ENCODE measurements at places on chromosomes 12 and 14.

- DNase-seq = no peak
Observed at GRCh38 chr12:72982356-72982755, 710.2 kb downstream of the TRHDE start.

GRCh38 chr14:86838363-86838762, 1154.6 kb downstream of the GALC start:
- DNase-seq = peak; percentile 17

- DNase-seq = no peak
Observed at GRCh38 chr14:52179141-52179790, 88.2 kb upstream of the PTGDR start.

DNA sequence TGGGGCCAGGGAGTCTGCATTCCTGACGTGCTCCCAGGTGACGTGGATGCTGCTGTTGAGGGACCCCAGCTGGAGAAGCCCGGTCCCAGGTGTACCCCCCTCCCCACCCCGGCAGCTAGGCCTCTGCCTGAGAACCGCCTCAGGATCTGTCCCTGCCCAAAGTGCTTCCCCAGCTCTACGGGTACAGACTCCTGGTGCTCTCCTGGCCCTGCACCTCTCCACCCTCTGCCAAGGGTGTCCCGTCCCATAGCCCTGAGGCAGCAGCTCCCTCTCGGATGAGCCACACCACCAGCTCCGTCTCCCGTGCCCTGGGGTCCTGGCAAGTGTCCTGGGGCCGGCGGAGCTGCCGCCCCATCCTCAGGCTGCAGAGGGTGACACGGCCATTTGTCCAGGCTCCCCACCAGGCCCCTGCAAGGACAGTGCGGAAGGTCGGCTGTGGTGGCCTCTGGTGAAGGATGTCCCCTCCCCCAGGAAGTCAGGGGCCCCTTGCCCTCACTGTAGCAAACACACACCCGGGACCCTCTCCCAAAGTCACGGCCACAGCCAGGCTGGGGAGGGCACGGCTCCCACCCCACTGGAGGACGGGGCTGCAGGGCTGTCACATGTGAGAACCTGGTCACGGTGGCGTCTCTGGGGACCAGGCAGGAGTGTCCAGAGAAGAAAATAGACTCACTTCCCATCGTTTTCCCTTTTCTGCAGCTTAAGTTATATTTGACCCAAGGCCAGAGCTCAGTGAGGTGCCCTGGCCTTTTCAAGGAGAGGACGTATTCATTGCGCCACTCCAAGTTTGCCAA, 74.4 kb upstream of the FBRSL1 start:
- DNase-seq = no peak

DNA sequence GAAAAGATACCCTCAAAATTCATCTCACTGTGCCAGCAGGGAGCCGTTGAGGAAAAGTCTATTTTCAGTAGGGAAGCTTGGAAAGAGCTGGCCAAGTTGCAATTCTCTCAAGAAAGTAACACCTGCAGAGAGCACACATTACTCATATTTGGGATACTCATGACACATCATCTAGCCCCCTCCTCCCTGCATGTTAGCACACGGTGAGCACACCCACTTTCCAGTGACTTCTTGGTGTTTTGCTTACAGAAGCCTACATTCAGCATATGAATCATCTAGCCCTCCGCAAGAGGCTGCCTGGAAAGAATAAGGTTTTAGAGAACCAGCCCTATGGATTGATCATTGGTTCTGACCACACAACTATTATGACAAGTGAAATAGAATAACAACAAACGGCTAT, 124.5 kb downstream of the PTPRO start:
- DNase-seq = no peak

DNA sequence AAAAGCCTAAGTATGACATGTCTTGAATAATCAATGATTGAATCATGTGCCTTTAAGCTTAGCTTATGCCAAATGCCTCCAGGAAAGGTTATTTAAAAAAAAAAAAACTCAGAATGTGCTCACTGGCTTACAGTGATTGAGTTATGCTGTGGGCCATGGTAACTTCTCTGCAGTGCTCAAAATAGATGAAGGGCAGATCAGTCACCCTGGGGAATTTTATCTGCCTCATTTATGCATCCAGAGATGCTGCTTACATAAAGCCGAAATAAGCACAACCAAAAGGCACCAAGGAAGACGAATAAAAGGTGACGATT, 118.7 kb upstream of the MDM1 start:
- no peak for DNase-seq

DNA sequence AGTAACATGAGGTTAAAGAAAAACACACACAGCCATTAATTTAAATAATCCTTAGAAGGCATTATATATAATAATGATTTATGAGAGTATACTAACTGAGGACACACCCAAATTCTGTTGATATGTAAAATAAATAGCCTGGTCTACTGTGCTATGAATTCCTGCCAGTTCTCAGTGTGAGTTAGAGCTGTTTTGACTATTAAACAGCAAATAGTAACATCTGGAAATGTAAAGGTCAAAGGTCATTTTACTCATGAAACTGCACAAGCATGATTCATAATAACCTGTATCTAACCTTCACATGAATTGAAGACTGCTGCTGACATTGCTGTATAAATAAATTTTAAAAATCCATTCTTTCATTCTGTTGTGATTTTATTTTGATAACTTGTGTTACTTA, 966.7 kb downstream of the SLC6A15 start:
- DNase-seq = no peak

- DNase-seq = no peak
Observed at GRCh38 chr12:98379106-98379505, 136.3 kb upstream of the TMPO start.

- peak; percentile 30 for DNase-seq
Observed at GRCh38 chr12:119229837-119230236, 51.1 kb downstream of the HSPB8 start.

DNA sequence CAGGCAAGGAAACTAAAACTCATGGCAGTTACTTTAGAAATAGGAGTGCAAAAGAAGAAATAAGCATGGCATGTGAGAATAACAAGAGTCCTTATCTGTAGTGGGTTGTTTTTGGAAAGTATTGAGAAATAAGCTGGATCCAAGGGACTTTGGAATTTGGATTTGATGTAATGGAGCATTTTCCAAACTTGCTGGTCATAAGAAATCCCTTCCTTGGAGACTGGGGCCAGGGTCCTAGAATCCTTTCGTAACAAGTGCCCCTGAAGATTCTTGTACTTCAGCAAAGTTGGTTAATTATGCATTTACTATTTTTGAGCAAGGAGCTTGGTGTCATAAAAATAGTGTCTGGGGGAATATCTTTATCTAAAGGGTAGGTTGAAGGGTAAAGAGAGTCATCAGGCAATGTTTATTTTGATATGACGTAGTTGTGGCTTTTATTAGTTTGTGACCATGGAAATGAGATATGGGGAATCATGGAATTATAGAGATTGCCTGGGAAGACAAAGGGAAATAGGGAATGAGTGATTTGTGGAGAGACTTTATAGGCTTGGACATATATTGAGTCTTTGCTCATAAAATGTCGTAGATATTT, 53.9 kb downstream of the WNK1 start:
- DNase-seq = no peak

DNA sequence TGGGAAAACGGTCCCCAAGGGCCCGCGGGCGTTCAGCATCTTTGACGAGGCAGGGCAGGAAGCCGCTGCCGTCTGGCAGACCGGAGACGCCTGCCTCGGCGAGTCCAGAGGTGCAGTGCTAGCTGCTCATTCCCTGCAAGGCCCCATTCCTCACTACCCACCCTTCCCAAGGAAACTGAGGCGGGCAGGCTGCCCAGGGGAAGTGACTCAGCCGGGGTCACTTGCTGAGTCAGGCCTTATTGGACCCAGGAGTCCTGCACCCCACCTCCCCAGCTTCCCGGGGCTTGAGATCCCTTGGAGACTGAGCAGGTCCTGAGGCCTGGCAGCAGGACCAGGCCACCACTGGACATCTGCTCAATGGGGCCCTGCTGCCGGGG, 3.7 kb downstream of the SH2B3 start:
- DNase-seq = no peak

DNA sequence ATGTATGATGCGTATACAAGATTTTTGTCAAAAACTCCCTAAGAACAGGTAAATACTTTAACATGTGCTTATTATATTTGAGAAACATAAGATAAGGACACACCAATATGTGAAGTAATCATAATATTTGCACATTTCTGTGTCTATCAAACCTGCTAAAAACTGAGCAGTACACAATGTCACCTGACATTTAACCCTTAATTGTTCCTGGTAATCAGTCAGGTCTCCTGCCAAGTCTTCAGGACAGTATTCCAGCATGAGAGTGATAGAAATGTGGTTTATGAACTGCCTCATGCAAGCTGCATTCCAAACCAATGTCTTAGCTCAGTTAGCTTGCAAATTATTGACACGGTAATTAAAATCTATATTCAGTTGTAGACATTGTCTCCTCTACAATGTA, 4.2 kb downstream of the SOX5 start:
- DNase-seq = no peak

DNA sequence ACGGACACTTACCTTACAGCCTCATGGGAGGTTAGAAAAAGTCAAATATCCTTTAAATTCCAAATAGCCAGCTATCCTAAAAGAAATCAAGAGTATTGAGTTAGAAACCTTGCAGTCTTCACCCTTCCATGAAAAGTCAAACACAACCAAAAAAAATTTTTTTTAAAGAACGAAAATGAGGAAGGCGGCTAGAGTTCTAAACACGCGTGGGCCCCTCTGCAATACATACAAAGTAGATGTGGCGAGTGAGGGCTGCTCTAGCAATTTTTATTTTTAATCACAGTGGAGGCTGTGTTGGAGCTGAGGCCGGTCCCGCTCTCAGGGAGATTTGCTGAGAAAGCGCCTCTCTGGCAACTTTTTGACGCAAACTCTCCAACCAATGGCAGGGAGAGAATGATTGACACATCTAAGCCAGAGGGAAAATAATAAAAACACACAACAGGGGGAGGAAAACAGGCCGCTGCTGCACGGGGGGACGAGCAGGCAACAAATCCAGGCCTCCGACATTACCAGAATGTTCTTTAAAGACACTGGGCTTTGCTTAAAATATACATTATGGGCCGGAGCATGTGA, at the start of gene OTX2:
OTX2 (minus strand) TSS at position 333 of the 573 bp plus-strand sequence. CDS start 5,023 bp downstream, outside the sequence.
- no peak for DNase-seq

All from GM12865 (cell line).